CD4-positive, alpha-beta memory T cell (primary cell): ENCODE measurements at places on chromosomes 2 and 18. TPM values are rescaled to one million over a fixed set of nuclear protein-coding genes. Genes with fewer than 3 reads are reported as not detected.

AFF3 gene
- total RNA-seq: 3.9 TPM

ERFE gene
- not detected for total RNA-seq

CABYR gene
- 2.2 TPM for total RNA-seq

PARD6G gene
- total RNA-seq: 1.3 TPM

GPR75 gene
- 3.1 TPM for total RNA-seq

RAB27B gene
- total RNA-seq: 2.2 TPM

CACNB4 gene
- 0.47 TPM for total RNA-seq

UPP2 gene
- total RNA-seq: not detected

SCN9A gene
- not detected for total RNA-seq

DNA sequence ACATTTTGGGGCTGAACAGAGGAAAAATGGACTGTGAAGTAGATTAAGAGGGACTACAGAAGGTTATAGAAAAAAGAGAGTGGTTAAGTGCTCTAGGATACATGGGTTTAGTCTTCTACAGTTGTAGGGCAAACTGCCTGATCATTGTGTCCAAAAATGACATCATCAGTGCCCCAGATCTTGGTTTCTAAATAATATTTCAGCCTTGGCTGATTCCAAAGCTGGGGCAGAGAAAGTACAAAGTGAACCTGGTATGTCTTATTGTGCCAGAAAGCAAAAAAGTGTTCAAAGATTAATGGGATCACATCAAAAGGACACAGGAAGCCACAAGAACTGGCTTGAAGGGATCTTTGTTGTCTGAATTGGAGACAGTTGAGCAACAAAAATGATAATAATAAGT, 97.1 kb upstream of the ZNF521 start:
- H3K4me3 ChIP-seq: no peak overlapping the region
- no peaks in the 10 kb centered on the region for H3K27me3 ChIP-seq
- H3K36me3 ChIP-seq: no peaks in the 10 kb centered on the region

- H3K27me3 ChIP-seq: no peaks in the 10 kb centered on the region
- DNase-seq: no peak
- no peaks in the 10 kb centered on the region for H3K4me1 ChIP-seq
Measured at GRCh38 chr18:32360682-32361345, 109.9 kb downstream of the GAREM1 start.

DNA sequence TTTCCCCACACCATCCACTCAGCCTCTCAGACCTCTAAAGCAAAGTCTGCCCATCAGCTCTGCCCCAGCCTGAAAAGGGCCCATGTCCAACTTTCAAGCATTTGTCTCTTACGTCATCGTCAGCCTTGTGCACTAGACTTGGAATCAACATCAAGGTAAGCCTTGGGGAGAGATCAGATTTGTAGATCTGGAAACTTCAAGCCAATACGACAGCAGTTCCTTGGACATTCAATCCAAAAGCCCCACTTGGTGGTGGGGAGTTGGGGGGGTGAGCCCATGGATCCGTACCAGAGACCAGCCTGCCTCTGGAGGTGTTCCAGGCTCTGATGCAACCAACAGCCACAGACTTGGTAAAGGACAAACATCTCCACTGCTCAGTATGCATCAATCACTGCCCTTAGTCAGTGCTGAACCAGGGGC, 206.8 kb upstream of the MEIS1 start:
- H3K4me1 ChIP-seq: no peaks in the 10 kb centered on the region
- H3K27me3 ChIP-seq: no peaks in the 10 kb centered on the region
- H3K36me3 ChIP-seq: no peaks in the 10 kb centered on the region
- DNase-seq: no peak

DNA sequence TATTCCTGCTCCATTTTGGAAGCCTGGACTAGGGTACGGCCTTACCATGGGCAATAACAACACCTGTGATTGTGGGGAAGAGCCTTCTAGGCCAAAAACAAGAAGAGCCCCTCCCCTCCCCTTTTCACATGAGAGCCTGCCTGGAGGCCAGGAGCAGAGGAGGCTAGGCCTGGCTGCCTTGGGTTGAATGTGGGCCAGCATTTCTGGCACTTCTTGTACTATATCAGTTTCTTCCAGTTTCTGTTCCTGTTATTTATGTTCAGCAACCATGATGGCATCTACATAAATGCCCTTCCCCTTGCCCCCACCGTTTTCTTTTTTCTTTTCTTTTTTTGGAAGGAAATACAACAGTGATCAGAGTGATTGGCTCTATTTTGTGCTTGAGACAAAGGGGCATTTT, 58.4 kb downstream of the KCTD18 start:
- DNase-seq: no peak
- peaks cover 21% of the 10 kb centered on the region for H3K4me1 ChIP-seq
- H3K27ac ChIP-seq: no peak overlapping the region
- H3K36me3 ChIP-seq: no peaks in the 10 kb centered on the region

GRCh38 chr2:209864716-209865295, 93.2 kb downstream of the UNC80 start:
- H3K27ac ChIP-seq: no peak overlapping the region
- H3K4me3 ChIP-seq: no peak overlapping the region
- DNase-seq: no peak
- H3K36me3 ChIP-seq: no peaks in the 10 kb centered on the region
- H3K4me1 ChIP-seq: no peaks in the 10 kb centered on the region
- no peaks in the 10 kb centered on the region for H3K27me3 ChIP-seq

- DNase-seq: no peak
- H3K27me3 ChIP-seq: no peaks in the 10 kb centered on the region
- no peaks in the 10 kb centered on the region for H3K4me1 ChIP-seq
- no peak overlapping the region for H3K4me3 ChIP-seq
- no peaks in the 10 kb centered on the region for H3K36me3 ChIP-seq
Measured at GRCh38 chr2:16246281-16246850, 306.0 kb downstream of the MYCN start.

GRCh38 chr2:200394045-200394444, 87.6 kb downstream of the SPATS2L start:
- no peaks in the 10 kb centered on the region for H3K4me1 ChIP-seq
- no peak overlapping the region for H3K4me3 ChIP-seq
- no peaks in the 10 kb centered on the region for H3K36me3 ChIP-seq
- no peak for DNase-seq

- no peaks in the 10 kb centered on the region for H3K36me3 ChIP-seq
- peaks cover 50% of the 10 kb centered on the region for H3K4me1 ChIP-seq
- DNase-seq: no peak
Measured at GRCh38 chr2:9699139-9700108, 68.6 kb upstream of the YWHAQ start.

DNA sequence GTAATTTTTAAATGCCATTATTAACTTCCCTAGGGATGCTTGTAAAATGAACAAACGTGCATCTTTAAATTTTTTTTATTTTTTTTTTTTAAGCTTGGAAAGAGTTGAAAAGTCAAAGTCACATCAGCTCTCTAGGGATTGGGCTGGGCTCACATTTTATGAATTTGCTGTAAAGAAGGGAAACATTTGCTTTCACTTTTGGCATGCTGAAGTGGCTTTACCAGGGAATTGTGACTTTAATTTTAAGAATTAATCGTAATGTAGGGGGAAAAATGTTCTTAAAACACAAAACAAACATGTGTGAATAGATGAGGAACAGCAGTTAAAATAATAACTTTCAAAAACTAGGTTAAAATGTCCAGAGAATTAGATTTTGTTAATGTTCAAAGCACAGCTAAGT, 123.0 kb downstream of the AGAP1 start:
- H3K27ac ChIP-seq: no peak overlapping the region
- no peaks in the 10 kb centered on the region for H3K4me1 ChIP-seq
- no peaks in the 10 kb centered on the region for H3K27me3 ChIP-seq

GRCh38 chr2:8568543-8569302, 113.1 kb upstream of the ID2 start:
- no peaks in the 10 kb centered on the region for H3K4me1 ChIP-seq
- H3K27me3 ChIP-seq: no peaks in the 10 kb centered on the region
- no peak overlapping the region for H3K4me3 ChIP-seq
- H3K36me3 ChIP-seq: no peaks in the 10 kb centered on the region
- no peak overlapping the region for H3K27ac ChIP-seq

GRCh38 chr2:218471036-218471435, 52.1 kb downstream of the VIL1 start:
- DNase-seq: no peak
- no peaks in the 10 kb centered on the region for H3K27me3 ChIP-seq
- peaks cover 20% of the 10 kb centered on the region for H3K36me3 ChIP-seq
- no peak overlapping the region for H3K4me3 ChIP-seq

- no peak overlapping the region for H3K4me3 ChIP-seq
- no peaks in the 10 kb centered on the region for H3K36me3 ChIP-seq
- H3K27ac ChIP-seq: no peak overlapping the region
- no peaks in the 10 kb centered on the region for H3K4me1 ChIP-seq
- no peak for DNase-seq
Measured at GRCh38 chr2:26588576-26588975, 52.6 kb downstream of the CIB4 start.

DNA sequence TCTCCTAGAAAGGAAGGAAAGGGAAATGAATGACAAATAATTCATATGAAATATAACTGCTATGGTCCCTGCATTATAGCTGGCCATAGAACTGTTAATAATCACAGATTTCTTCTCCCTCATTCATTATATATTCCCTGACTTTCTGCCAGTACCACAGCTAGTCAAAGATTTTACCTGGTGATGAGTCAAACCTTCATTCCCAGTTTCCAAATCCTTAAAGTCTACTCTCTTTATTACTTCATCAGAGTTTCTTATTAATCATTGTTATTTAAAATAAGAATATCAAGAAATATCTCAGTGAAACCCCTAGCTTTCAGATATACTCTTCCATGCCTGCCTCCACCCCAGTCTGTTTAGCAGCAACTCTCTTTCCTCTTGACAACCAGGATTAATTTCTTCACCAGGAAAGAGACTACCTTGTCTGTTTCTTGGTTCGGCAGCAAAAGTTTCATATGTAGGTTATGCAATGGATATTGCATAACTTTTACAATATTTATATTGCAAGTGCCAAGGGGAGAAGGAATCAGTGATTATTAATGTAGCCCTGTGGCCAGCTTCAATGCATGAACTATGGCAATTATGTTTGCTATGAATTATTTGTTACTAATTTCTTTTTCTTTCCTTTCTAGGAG, 533.8 kb downstream of the FBXO15 start:
- no peak overlapping the region for H3K27ac ChIP-seq
- H3K4me1 ChIP-seq: no peaks in the 10 kb centered on the region
- DNase-seq: no peak

- peaks cover 23% of the 10 kb centered on the region for H3K4me1 ChIP-seq
- no peak overlapping the region for H3K27ac ChIP-seq
- no peak for DNase-seq
- no peak overlapping the region for H3K4me3 ChIP-seq
- H3K27me3 ChIP-seq: peaks cover 32% of the 10 kb centered on the region
Measured at GRCh38 chr2:85753035-85753524, 711 bp upstream of the ATOH8 start.

- no peaks in the 10 kb centered on the region for H3K36me3 ChIP-seq
- no peak for DNase-seq
- H3K27me3 ChIP-seq: no peaks in the 10 kb centered on the region
- no peak overlapping the region for H3K4me3 ChIP-seq
Measured at GRCh38 chr2:190582019-190582418, 47.5 kb upstream of the NEMP2 start.

DNA sequence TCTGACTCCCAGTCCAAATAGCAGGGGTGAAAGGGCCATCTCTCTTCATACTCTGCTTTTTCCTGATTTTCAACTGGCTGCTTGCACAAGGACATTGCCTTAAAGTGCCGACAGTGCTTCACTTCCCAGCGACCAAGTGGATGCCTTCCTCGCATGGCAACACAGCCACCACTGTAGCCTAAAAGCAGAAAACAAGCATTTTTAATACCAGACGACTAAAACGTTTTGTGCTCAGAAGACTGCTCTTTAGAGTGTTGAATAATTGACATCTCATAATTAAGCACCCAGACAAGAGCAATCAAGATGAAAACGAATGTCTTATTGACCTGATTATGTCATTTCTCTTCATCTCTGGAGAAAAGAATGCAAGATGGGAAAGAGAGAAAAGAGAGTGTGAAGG, 75.2 kb downstream of the PLA2R1 start:
- no peaks in the 10 kb centered on the region for H3K36me3 ChIP-seq
- H3K4me1 ChIP-seq: no peaks in the 10 kb centered on the region
- H3K27me3 ChIP-seq: no peaks in the 10 kb centered on the region
- no peak overlapping the region for H3K4me3 ChIP-seq
- DNase-seq: no peak

GRCh38 chr18:5841518-5841917, 53.8 kb downstream of the TMEM200C start:
- no peaks in the 10 kb centered on the region for H3K36me3 ChIP-seq
- H3K27me3 ChIP-seq: no peaks in the 10 kb centered on the region
- H3K27ac ChIP-seq: no peak overlapping the region
- DNase-seq: no peak
- H3K4me3 ChIP-seq: no peak overlapping the region

DNA sequence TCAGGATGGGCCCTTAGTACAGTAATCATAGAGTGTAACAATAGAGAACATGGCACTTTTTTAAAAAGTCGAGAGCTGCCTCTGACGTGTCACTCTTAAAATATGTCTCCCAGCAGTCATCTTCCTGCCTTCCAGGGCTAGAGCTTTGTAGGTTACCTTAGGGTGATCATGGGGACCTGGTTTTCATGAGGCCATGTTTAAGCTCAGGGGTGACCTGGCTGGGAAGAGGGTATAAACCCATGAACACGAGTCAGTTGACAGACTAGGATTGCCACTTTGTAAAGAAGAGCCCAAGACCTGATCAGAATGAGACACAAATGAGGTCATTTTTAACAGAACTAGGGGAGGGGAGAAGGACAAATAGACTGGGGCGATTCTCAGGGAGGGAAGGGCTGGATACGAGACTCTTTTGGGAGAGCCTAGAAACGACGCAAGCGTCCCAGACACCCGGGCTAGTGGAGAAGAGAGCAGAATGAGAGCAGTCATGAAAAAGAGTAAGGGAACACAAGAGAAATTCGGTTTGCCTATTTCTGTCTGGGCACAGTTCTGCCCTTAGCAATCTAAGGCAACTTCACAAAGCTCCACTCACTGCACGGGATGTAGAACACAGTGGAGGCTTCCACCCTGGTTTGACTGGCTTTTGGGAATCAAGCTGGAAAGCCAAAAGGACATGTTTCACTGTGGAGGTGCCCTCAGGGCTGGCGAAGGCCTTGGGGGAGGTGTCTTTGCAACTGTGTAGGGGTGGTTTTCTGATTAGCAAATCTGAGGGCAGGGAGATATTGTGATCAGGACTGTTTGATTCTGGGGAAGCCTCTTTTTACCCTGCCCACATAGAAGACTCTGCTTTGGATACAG, 1.8 kb upstream of the RAB31 start:
- peaks cover 9% of the 10 kb centered on the region for H3K27me3 ChIP-seq
- H3K4me1 ChIP-seq: peaks cover 10% of the 10 kb centered on the region
- no peaks in the 10 kb centered on the region for H3K36me3 ChIP-seq
- no peak overlapping the region for H3K4me3 ChIP-seq
- no peak for DNase-seq
